CD4-positive, alpha-beta T cell treated with Interleukin-1 beta for 1 hour (primary cell): ENCODE measurements at places on chromosomes 11 and 22.

DNA sequence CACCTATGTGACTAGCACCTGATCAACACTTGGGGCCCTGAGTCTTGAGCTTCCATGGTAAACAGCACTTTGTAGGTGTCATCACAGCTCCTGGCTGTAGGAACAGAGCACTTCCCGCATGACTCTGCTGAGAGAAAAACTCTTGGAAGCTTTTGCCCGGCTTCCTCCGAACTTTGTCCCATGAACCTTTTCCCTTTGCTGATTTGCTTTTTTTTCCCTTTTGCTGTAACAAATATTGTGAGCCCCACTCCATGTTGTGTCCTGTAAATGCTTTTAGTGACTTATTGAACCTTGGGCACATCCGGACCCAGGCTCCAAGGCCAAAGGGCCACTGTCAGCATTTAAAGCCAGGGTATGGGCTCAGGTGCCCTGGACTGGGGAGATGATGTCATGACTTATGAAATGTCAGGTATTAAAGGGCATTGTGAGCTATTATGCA lies 391.1 kb downstream of the TENM4 start:
- no peak for DNase-seq

GRCh38 chr11:78193806-78194205 lies 5.1 kb downstream of the USP35 start:
- DNase-seq: no peak

GRCh38 chr22:26502688-26503561 lies 9.3 kb downstream of the TFIP11 start:
- peak; percentile 77 for DNase-seq

DNA sequence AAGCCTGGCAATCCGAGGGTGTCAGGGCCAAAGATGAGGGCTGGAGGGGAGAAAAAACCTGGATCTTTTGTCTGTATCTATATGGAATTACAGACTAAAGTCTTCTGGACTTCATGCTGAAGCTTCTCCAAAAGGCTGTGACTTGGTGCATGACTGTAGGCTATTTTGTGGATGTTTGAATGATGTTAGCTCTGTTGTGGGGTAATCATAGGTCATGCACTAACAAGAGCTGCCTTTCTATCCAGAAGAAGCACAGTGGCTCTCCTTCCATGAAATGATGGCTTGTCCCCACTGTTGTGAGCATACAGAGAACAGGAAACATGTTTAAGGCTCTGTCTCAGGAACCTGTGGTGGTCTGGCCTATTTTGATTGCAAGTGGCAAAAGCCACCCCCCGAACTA lies 263.3 kb upstream of the PLET1 start:
- DNase-seq: no peak

GRCh38 chr11:36594316-36594989 lies at the start of gene IFTAP:
TSS of gene IFTAP (plus strand) at chr11:36594502. CDS start at chr11:36610104, 15,602 bp downstream.
- peak; percentile 23 for DNase-seq

DNA sequence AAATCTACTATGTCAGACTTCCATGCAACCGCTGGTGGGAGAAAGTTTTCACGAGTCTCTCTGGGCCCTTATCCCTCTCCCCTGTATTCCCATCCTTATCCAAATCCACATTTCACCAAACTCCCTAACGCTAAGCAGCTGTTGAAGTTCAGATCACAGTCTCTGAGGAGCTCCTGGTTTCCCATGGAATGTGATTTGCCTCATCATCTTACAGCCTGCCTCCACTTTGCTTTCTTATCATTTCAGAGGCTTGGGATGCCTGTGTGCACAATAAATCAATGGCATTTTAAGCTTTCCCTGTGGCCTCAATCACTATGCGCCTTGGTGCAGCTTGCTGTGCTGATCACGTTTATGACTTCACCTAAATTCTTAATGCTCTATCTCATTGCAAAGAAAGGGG lies 352.4 kb upstream of the FAT3 start:
- DNase-seq: no peak

DNA sequence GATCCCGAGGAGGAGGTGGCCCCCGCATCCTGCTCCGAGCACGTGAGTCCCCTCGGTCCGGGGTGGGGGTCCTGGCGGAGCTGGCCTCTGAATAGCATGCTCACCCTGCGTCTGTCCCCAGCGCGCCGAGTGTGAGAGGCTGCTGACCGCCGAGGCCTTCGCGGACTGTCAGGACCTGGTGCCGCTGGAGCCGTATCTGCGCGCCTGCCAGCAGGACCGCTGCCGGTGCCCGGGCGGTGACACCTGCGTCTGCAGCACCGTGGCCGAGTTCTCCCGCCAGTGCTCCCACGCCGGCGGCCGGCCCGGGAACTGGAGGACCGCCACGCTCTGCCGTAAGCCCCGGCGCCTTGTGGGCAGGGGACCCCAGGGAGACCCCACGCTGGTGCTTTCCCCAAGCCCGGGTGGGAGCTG lies 3.5 kb downstream of the MUC2 start:
- no peak for DNase-seq

GRCh38 chr22:17158176-17158567 lies 905 bp downstream of the HDHD5 start:
- no peak for DNase-seq

GRCh38 chr11:117523680-117524079 lies 196.0 kb downstream of the CEP164 start:
- no peak for DNase-seq

DNA sequence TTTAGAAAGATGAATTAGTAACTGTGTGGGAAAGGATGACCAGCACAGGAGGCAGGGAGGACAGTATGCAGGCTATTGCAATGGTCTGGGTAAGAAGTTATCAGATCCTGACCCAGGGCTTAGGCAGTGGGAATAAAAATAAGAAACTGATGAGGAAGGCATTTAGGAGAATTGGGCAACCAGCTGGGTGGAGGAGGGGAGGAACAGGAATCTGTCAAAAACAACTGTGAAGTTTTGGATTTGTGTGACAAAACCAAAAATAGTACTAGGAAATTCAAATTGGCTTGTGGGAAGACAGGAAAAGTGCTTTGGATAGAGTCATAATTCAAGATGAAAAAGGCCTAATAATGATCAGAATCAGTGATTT lies 27.9 kb downstream of the MMP13 start:
- no peak for DNase-seq

- DNase-seq: no peak
Measured at GRCh38 chr11:120773501-120774031, 250.3 kb upstream of the TBCEL start.

- no peak for DNase-seq
Measured at GRCh38 chr11:24589064-24589463, 92.2 kb downstream of the LUZP2 start.

GRCh38 chr11:66183494-66184048 lies 84.9 kb upstream of the RAB1B start:
- DNase-seq: peak; percentile 52

- no peak for DNase-seq
Measured at GRCh38 chr11:1747753-1748635, 2.4 kb downstream of the IFITM10 start.

DNA sequence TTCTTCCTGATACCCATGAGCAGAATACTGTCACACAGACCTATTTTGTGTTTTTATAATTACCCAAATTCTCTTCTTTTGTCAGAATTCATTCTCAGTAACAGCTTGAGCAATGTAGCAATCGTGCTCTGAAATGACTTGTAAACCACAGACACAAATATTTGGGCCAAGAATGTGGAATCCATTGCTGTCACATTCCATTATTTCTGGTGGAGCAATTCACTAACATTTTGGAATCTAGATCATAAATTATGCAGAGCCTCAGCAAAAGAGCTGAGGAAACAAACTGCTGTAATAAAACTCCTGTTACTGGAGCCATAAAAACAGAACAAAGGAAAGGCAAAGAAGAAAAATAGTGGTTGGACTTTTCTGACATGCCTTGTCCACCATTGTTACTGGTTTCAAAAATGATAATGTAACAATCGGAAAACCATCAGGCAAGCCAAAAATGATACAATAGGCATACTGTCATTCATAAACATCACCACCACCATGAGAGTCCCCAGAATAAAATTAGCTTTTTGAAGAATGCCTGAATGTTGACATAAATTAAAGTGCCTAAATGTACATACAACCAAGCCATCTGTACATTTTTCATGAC lies 223.4 kb upstream of the PITPNB start:
- DNase-seq: no peak

GRCh38 chr22:35099883-35100282 lies 33.9 kb downstream of the ISX start:
- DNase-seq: no peak

DNA sequence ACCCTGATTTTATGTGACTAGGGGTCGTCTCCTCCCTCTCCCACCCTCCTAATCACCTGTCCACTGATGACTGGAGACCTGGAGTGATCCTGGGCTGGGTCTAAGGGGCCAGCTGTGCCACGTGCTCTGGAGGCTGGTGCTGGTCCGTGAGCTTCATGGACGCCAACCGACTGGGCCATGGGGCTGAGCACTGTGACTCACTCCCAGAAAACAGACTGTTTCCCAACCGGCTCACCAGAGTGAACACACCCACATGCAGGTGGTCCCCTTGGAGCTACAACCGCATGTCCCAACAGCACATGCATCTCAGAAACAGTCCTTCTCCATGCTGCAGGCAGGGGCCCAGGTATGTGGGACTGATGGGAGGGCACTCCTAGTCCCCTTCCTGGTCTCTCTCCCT lies 14.0 kb upstream of the LMO1 start:
- DNase-seq: no peak

GRCh38 chr11:68673991-68674390 lies 10.4 kb upstream of the GAL start:
- DNase-seq: no peak
